ENCODE measurements at places on chromosomes 1 and 21. TPM values are rescaled to one million over a fixed set of nuclear protein-coding genes. Genes with fewer than 3 reads are reported as not detected.

Gene EFNA1
- 12.4 TPM for total RNA-seq

Gene CRABP2
- total RNA-seq = 4.7 TPM

Gene ADGRL4
- total RNA-seq = 122 TPM

Gene NRDC
- total RNA-seq = 125 TPM

Gene KRTAP10-12
- not detected for total RNA-seq

Gene PTCH2
- 0.68 TPM for total RNA-seq
